ENCODE measurements at places on chromosomes 3 and 15.

DNA sequence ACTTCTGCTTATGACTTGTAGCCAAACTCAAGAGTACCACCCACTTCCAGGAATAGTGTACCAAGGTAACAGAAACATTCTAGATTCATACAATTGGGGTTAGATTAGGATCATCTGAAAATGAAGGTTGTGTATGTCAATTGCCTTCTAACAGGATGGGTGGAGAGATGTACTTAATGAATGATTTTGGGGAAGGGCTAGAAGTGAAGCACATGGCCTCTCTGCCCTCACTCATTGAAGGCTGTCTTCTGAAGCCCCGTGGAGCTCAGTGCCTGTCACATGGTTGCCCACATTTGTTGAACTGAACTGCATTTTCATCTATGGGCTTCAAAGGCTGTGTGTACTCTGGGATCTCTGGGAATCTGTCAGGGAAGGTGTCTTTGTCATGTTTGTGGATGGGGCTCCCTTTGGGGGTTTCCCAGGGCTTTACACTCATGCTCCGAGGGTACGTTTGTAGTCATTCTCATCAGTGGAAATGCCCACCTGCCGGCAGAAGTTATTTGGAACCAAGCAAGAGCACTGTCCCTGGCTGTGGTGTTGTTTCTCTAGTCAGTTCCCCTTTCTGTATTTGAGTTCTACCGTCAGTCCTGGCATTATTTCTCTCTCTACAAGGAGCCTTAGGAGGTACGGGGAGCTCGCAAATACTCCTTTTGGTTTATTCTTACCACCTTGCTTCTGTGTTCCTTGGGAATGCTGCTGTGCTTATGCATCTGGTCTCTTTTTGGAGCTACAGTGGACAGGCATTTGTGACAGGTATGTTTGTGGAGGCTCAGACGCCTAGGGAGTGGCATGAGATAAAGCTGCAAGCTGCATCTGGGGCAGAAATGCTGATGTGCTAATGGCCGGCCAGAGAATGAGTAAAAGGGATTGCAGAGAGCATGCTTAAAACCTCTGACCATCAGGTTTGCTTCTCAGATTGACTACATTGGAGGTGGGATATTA is 22.4 kb downstream of the CD86 start:
- no peak for DNase-seq

GRCh38 chr3:187678726-187679268 is 8.6 kb upstream of the SST start:
- no peak for DNase-seq

DNA sequence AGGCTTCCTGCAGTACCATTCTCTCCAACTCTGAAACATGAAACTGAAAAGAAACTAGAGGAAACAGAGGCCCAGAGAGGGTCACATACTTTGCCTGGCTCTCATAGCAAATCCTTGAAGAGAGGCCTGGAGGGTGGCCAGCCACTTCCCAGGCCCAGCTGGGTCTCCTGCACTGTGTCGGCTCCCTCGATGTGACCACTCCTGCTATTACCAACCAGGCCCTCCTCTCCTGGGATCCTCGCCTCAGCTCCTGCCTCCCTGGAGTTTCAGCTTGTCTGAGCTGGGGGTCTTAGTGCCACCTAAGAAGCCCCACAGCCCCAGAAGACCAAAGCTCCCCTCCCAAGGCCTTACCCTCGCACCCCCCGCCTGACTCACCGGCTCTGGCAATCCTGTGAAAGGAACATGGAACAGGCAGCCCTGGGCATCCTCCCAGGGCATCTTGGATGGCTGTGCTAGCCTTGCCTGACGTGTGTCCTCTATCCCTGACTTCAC is 4.6 kb downstream of the LOXL1 start:
- no peak for DNase-seq

DNA sequence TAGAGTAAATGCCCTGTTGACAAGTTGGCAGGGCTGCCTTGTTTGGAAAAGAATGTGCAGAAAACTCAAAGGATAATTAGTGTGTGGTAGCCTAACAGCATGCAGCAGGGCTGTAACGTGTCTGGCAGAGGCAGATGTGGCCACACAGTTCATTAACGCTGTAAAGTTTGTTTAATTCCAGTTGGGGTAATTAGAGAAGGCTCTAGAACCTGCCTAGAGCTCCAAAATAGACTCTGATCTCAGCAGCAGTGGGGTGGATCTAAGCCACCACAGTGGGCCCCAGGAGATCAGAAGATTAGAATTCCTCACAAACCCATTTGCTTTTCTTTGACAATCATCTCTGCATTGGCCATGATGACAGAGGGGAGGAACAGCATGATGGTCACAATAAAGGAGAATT is 65.1 kb upstream of the LEKR1 start:
- no peak for DNase-seq

DNA sequence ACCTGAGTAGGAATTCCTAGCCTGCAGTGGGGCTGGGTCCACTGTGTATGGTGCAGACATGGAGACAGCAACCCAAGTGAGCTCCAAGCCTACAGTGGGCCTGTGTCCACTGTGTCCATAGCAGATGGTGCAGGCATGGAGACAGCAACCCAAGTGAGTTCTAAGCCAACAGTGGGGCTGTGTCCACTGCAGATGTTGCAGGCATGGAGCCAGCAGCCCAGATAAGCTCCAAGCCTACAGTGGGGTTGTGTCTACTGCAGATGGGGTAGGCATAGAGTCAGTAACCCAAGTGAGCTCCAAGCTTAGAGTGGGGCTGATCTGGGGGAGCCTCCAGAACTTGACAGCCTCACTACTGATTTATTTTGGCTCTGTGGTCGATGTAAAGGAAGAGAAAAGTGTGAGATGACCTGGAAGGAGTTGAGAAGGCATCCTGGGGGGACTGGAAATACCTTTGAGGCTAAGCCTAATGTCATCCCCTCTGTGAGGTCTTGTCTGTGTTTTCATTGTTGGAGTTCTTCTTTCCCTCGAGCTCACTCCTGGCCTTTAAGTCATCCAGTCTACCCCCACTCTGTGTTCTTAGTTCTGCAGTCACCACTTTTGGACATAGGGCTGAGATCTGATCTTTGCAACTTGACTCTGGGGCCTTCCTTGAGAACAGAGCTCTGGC is 22.4 kb upstream of the IL16 start:
- no peak for DNase-seq

- no peak for DNase-seq
Measured at GRCh38 chr3:64267721-64268604, 42.7 kb upstream of the PRICKLE2 start.

- no peak for DNase-seq
Measured at GRCh38 chr3:126945171-126945721, 37.7 kb upstream of the PLXNA1 start.

DNA sequence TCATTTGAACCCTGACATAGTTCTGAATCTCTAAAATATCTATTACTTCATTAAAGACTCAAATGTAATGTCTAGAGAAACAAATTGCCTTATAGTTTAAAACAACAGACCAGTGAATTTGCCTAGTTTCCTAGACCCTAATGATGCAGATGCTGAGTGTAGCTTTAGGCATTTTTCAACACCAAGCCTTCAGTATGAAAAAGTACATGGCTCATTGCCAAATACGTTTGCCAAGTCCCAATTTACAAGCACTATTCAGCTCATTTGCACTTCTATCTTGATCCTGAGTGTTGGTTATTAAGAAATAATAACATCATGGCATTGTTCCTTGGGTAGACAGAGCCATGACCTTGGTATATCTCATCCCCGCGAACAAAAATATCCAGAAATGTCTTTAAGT is 46.8 kb downstream of the EOMES start:
- DNase-seq = no peak

DNA sequence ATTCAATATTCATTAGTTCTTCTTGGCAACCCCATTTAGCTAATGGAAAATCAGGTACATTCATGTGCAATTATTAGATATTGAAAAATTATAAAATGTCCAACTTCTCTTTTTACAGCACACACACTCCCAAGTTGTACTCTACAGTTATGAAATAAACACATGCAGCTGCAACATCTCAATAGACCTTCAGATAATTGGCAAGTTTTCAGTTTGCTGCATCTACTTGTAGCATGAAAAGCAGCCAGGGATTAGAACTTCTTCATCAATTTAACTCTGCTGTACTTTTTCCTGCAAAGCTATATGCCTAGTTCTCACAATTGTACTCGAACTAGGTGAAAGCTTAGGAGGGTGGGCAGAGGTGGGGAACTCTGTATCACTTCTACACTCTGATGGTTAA is 46.6 kb upstream of the FHIT start:
- no peak for DNase-seq

DNA sequence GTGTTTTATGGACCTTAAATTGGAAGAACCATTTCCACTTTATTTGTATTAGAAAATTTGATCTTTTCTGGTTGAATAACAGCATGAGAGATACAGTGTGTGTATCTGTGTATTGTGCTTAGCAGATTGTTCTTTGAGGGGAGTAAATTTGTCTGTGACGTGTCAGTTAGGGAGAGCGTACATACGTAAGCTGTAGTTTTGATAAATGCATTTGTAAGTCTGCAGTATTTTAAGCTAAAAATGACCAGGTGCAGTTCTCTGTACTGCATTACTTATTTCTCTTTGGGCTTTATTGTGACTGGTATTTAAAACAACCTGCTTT is 264.8 kb downstream of the ROBO2 start:
- DNase-seq = no peak

DNA sequence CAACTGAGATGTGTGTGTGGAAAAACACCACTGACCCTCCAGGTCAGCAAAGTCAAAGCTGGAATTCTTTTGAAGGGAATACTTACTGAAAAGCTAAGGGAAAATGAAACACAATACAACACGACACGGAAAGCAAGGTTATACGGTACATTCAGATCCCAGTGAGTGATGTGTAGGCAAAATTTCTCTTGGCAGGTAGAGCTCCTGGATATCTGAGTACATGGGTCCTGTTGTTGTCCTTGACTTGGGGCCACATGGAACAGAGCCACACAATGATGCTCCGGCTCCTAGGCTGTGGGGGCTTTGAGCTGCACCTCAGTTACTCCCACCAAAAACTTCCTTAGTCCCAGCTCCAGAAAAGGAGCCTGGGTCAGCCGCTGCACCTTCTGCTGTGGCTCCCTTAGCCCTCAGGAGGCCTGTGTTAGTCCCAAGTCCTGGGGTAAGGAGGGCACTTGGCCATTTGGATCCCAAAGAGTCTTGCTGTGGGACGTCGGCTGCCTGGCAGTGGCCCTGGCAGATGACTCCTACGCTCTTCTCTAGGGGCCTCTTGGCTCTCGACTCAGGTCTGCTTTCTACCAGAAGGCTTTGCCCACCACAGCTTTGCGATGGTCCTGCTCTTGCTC is 95.6 kb downstream of the ADCY5 start:
- DNase-seq = no peak

DNA sequence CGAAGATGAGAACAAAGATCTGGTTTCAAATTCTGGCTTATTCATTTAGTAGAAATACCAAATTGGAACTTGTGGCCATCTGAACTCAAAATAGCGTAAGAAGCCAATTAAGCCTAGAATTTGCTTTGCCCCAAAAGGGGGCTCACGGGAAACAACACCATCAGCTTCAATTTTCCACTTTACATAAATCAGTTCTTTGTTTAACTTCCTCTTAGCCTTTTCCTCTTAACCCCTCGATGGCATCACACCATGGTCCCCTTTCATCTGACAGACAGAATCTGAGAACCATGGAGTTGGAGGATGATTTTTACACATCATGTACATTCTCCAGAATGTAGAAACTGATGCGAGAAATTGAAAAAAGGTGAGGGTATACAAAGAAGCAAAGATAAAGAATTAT is 207.0 kb downstream of the FOXP1 start:
- DNase-seq = no peak
